ENCODE measurements at places on chromosomes 1 and 21.

- DNase-seq = no peak
Observed at GRCh38 chr1:175702079-175702795, 41.2 kb downstream of the TNR start.

- no peak for DNase-seq
Observed at GRCh38 chr21:17371450-17371849, 141.4 kb upstream of the CXADR start.

GRCh38 chr1:23567629-23567995 is 8.3 kb upstream of the ID3 start:
- DNase-seq = no peak

DNA sequence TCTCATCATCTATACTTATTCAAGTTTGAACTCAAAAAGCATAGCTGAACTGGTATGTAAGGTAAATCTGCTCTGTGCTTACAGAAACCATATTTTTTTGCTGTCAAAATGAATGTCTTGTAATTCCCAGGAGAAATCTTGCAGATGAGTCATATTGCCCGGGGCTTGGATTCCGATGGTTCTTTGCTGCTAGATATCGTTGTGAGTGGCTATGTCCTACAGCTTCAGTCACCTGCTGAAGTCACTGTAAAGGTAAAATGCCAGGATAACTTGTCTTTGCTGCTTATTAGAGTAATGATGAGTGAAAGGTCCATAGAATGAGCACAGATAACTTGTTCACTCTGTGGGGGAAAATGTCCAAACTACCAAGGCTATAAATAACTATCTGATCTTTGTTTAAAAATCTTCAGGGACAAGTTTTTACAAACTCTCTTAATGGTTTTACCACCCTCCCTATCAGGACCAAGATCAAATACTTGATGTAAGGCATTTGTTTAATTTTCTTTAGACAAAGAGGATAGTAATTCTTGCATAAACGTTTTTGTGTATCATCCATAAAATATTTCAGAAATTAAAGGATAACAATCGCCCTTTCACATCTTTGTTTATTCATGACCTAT is 222.3 kb downstream of the TPR start:
- DNase-seq = peak; percentile 78

GRCh38 chr1:65998763-65999583 is 206.3 kb downstream of the PDE4B start:
- DNase-seq = no peak

DNA sequence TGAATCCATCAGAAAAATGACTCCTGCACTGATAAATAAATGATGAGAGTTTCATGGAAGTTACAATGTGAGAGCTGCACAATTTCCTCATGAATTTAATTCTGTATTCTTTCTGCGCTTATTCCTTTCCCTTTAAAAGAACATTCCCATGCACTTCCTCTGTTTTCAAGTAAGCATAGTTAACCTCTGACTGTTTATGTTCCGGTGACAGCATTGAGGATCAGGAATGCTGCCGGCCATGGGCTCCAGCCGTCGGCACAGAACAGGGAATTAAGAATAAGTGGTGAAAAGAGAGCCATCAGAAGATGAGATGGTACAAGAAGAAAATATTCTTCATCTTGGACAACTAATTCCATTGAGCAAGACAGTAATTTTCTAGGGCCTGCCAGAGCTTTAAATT is 65.3 kb downstream of the SUSD4 start:
- no peak for DNase-seq

DNA sequence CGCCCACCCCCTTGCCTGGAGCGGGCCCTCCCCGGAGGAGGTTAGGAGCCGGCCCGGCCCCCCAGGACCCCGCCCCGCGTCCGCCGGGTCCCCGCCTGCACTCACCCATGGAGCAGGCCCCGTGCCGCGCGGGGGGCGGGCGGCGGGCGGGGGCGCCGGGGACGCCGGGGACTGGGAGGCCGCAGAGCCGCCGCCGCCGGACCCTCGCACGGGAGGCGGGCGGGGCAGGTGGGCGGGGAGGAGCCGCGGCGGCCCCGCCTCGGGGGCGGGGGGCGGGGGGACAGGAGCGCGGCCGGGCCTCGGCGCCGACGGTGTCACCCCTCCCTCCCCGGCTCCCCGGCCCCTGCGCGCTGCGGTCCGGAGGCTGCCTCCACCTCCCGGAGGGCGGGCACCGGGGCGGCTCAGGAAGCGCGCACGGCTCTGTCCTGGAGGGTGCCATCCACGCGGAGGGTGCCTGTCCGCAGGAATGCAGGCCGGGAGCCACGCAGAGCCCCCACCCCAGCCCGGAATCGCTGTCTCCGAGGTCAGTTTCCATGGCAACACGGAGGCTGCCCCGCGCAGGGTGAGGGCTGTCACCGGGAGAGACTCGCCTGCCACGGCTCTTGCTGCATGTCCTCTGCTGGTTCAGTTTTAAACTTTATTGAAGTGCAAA is 5.9 kb upstream of the PLEKHG5 start:
- peak; percentile 47 for DNase-seq

GRCh38 chr1:4527819-4528218 is 126.6 kb upstream of the AJAP1 start:
- DNase-seq = no peak

DNA sequence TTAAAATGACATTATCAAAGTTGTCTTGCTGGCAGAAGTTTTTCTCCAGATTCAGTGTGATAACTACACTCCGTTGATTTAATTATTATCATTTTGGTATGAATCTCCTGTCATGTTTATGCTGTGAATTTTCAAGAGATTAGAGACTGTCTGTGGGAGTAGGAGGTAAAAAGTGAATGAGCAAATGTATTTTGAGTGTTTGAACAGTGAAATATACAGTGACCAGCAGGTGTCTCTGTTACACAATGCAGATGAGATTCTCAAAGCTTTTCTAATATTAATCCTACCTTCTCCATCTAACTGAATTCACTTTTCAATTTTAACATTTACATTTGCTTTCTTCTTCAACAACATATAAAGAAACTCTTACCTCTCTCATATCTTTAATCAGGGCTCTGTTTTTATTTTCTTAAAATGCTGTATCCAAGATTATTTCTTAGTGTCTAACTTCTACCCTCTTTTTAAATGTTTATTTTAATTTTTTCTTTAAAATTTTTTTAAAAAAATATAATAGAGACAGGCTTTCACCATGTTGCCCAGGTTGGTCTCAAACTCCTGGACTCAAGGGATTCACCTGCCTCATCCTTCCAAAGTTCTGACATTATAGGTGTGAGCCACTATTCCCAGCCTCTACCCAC is 20.9 kb upstream of the HSPA13 start:
- peak; percentile 52 for DNase-seq

DNA sequence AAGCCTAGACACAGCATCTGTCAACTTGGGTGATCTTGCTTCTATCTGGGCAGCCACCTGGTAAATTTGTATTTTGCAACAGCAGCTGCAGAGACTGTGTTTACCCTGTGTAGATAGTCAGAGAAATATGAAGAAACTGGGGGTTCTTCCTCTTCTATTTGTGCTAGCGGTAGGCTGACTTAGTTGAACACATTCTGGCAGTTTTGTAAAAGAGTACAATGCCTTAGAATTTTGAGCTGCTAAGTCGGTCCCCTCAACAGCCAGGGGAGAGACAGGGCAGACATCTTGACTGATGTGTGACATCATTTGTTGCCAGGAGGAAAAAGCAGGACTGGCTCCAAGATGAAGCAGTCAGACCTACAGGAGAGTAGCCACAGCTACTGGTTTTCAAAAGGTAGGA is 53.7 kb downstream of the KCNJ6 start:
- DNase-seq = no peak

GRCh38 chr1:58346036-58346355 is 200.5 kb downstream of the OMA1 start:
- no peak for DNase-seq

- DNase-seq = peak; percentile 68
Observed at GRCh38 chr1:84298328-84298683, 3.2 kb upstream of the SAMD13 start.

- DNase-seq = no peak
Observed at GRCh38 chr1:156100205-156100995, 14.1 kb upstream of the LMNA start.

- DNase-seq = peak; percentile 93
Observed at GRCh38 chr1:204417074-204417997, 5.7 kb upstream of the PPP1R15B start.

- DNase-seq = no peak
Observed at GRCh38 chr1:184156521-184157393, 105.2 kb downstream of the TSEN15 start.

- no peak for DNase-seq
Observed at GRCh38 chr1:20078171-20078651, 8.2 kb downstream of the PLA2G5 start.

DNA sequence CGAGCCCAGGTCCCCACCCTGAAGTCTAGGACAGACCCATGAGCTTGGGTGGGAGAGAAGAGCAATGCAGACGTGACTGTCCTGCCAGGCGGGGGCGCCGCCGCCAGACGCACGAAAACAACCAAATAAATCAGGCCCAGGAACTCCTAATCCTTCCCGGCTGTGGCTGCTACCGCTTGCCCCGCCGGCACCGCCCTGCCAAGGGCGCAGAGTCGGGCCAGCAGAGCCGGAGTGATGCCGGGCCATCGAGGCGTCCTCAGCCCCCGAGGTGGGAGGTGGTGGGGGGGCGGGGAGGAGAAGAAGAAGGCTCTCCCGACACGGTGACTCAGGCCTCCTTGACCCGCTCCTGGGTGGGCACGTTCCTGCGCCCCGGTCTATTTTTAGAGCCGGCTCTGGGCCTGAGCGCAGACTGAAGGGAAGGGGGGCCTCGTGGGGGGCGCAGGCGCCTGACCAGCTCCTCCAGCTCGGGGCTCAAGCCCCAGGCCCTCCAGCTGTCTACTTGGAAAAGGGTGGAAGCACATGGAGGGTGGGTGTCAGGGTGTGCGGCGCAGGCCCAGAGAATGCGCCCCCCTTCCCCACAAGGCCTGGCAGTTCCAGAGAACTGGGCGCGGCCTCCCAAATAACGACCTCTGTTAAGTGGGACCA is 10.7 kb upstream of the COL16A1 start:
- DNase-seq = peak; percentile 73

GRCh38 chr1:111819566-111820263 is 64.0 kb downstream of the DDX20 start:
- no peak for DNase-seq

DNA sequence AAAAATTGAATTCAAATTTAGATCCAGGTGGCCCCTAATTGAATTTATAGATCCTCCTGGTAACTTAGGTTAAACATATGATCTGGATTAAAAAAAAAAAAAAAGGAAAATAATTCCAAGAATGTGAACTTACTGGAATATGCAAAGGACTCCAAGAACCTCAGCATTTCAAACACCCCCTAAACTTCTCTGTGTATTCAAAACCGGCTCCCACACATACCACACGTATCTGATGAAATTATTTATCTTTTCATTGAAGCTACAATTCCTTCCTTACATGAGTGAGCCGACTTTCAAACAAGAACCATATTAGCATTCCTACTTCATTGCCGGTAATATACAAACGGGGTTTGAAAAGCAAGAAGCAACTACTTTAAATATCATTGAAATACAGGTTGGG is 61.4 kb upstream of the FMN2 start:
- no peak for DNase-seq

DNA sequence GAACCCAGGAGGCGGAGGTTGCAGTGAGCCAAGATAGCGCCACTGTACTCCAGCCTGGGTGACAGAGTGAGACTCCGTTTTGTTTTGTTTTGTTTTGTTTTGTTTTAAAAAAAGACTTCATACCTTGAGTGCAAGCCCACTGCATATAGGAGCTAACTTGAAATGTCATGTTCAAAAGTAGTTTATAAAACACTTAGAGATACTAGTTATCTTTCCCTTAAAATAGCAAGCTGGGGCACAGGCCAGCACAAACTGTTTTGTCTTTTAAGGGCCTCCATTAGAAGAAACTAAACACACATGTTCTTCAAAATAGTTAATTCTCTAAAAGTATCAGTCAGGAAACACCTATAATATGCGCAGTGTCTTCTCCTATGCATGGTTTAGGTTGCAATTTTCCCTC is 505.1 kb upstream of the TMPRSS15 start:
- no peak for DNase-seq

Data from A673 (cell line).